ENCODE measurements at places on chromosomes 6 and 20.

DNA sequence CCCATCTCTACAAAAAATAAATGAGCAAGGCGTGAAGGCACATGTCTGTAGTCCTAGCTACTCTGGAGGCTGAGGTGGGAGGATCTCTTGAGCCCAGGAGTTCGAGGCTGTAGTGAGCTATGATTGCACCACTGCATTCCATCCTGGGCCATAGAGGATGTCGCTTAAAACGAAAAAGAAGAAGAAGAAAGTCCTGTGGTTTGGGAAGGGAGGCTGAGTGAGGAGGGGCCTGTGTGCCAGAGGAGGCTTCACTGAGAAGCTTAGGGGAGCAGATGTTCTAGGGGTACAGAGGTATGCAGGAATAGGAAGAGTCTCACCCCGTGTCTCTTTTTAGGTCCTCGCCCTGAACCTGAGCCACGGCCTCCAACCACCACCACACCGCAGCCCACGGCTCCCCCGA lies 4.2 kb downstream of the MMP9 start:
- no peak for DNase-seq

DNA sequence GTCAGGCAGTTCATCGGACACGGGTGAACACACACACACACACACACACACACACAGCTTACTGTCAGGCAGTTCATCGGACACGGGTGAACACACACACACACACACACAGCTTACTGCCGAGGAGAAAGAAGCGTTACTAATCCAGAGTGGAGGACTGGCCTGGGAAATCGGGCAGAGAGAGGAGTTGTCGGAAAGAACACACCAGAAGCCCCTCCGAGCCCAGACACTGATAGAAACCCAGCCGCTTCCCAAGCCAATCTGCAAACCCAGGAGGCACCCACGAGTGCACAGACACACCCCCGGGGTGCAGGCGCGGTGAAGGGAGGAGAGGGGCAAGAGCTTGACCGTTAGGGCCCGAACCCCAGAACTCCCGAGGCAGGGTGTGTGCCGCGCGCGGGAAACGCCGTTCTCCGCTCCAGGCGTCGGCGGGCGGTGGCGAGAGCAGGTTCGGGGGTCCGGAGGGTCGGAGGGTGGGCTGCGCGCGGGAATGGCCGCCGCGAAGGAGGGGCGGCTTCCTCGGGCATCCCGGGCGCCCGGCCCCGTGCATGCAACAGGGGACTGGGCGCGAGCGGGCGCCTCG lies 636 bp downstream of the ELOVL2 start:
- peak; percentile 29 for DNase-seq

DNA sequence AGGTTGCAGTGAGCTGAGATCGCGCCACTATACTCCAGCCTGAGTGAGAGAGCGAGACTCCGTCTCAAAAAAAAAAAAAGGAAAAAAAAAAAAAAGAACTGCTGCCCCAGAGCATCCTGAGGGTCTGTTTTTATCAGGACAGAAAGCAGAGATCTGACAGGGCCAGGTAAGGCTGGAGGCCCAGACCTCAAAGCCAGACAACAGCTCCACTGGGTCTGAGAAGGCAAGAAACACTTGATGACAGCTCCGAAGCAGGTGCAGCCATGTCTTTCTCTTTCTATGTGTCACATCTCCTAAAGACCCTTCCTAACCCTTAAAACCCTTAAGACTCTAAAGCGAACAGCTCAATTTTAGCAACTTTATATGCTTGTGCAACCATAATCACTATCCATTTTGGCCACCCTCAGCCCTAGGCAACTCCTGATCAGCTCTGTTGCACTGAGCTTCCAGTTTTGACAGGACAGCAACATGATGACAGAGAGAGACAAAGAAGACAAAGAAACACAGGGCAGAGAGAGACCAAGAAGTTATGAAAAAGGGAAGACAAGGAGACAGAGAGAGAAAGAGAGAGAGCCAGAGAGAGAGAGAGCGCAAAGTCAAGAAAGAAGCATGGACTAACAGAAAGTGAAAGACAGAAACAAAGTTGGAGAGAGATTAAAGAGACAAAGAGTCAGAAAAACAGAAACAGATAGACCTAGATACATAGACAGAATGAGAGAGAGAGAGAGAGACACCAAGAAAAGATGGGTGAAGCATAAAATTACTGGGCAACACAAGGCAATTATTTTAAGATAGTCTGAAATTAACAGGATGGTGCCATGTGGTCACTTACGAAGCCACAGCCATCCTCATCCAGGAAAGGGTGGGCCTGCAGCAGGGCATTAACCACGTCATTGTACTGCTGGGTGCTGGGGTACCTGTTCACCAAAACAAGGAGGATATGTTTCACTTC lies 39.2 kb downstream of the SAMD3 start:
- no peak for DNase-seq

DNA sequence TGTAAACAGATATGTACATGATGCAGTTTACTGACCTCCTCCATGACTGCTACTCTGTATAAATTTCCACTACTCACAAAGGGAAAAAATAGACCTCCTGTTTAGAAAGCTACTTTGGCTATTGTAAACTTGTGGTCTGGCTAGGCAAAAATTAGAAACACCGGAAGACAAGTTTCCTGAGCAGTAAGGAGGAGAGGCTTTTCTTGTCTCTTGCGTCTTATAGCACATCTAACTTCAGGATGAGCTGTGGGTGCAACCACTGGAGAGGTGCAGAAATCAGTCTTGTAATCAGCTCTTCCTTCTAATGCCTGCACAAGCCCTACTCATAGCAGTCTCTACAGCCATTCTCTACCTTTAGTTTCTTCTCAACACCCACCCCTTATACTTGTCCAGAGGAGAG lies 296.5 kb upstream of the SLC35B3 start:
- DNase-seq: no peak

- no peak for DNase-seq
These were observed at the start of gene SLC17A1 for GRCh38 chr6:25831532-25832306. Gene SLC17A1, minus strand, starts transcription at chr6:25832052. Its CDS starts 1,495 bp downstream, at chr6:25830557.

DNA sequence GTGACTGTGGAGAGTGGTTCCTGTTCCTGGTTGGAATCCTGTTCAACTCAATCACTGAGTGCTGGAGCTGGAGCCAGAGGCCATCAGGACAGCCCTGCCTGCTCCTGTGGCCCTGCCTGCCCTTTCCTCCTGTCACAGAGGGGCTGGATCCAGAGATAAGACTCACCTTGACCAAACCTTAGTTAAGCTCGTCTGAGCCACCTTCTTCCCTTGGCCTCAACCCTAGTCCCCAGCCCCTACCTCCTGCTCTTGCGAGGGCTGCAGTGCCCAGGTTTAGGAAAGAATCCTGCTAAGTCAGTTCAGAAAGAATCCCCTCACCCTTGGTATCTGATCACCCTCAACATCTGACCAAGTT lies 47.0 kb upstream of the CST5 start:
- no peak for DNase-seq

- no peak for DNase-seq
These were observed 124.8 kb downstream of the AHI1 start for GRCh38 chr6:135372758-135373157.

GRCh38 chr20:23970049-23970448 lies 18.5 kb downstream of the GGTLC1 start:
- DNase-seq: no peak
